NCI-H2081 treated with DMSO at 0.1 percent for 48 hours (cell line): ENCODE measurements at places on chromosomes 6 and 20.

DNA sequence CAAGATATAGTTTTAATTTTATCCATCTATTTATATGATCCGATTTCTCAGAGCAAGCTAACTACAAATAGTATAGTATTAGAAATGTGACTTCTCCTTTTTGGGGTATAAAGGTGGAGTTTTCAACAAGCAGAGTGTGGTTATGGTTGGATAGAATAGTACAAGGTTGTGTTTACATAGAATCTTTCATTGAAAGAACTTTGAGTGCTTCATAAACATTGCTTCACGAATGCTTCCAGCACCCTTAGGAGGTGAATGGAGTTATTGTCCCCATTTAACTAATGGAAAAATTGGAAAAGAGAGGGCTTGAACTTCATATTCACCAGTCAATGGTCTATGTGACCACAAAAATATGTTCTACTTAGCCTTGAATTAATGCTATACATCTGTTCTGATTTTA, 134.1 kb upstream of the CITED2 start:
- DNase-seq, result no peak

GRCh38 chr20:38844963-38845362, 39.5 kb downstream of the PPP1R16B start:
- no peak for DNase-seq

DNA sequence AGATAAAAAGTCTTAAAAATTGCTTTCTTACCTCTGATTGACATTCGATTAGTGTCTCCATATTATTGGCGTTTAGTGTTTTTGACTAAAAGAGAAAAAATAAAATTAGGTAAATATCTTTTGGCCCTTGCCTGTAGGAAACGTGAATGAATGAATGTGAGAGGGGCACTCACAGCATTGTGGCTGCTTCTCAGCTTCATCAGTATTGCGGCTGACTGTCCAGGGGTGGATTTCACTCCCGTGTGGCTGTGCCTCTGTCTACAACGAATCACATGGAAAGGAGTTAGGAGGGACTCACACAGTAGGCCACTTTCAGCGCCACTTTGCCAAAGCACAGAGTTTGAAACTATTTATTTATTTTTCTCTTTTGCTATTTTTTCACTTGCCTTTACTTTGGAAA, 844 bp downstream of the TAGAP start:
- DNase-seq, result no peak

DNA sequence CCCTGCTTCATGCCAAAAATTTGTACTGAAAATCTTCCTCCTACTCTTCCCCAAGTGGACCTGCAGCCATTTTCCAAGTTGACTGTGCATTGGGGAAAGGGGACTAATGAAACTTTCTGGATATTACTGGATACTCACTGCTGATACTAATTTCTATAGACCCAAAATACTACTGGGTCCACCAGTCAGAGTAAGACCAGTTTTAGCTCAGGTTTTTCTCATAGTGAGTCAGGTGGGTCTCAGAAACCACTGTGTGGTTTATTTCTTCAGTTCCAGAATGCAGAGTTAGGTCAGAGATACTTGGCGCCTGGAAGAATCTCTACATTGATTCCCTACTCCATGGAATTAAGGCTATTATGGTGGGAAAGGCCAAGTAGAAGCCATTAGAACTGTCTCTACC, 274.8 kb upstream of the SYNCRIP start:
- DNase-seq, result no peak

DNA sequence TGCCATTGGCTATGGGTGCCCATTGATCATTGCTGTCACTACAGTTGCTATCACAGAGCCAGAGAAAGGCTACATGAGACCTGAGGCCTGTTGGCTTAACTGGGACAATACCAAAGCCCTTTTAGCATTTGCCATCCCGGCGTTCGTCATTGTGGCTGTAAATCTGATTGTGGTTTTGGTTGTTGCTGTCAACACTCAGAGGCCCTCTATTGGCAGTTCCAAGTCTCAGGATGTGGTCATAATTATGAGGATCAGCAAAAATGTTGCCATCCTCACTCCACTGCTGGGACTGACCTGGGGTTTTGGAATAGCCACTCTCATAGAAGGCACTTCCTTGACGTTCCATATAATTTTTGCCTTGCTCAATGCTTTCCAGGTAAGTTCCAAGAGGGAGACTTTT, 16.4 kb downstream of the ADGRF4 start:
- DNase-seq, result no peak

GRCh38 chr6:71510057-71510713, 221.6 kb downstream of the OGFRL1 start:
- no peak for DNase-seq

GRCh38 chr20:63538204-63539091, 1.3 kb upstream of the PTK6 start:
- DNase-seq, result peak; percentile 22

- no peak for DNase-seq
These were observed 58.9 kb upstream of the STX16 start for GRCh38 chr20:58592076-58592695.

DNA sequence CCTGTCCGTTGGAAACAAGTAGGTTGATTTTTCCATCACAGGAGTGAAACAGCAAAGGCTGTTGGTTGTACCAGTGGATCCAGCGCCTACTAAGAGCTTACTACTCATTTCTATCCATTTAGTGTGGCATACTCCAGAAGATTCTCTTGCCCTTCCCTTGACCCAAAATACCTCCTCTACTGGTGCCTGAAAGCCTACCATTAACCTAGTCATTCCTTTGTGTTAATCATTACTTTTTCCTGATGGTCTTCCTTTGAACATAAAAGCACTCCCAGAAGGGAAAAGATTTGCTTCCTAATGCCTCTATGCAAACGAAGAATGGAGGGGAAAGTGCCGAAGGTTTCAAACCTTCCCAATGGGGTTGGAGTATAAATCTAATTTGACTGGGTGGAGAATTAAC, 123.3 kb downstream of the QRSL1 start:
- no peak for DNase-seq

GRCh38 chr6:147554281-147554680, 45.8 kb downstream of the SAMD5 start:
- no peak for DNase-seq

GRCh38 chr20:62812181-62812906, 4.5 kb upstream of the COL9A3 start:
- no peak for DNase-seq

DNA sequence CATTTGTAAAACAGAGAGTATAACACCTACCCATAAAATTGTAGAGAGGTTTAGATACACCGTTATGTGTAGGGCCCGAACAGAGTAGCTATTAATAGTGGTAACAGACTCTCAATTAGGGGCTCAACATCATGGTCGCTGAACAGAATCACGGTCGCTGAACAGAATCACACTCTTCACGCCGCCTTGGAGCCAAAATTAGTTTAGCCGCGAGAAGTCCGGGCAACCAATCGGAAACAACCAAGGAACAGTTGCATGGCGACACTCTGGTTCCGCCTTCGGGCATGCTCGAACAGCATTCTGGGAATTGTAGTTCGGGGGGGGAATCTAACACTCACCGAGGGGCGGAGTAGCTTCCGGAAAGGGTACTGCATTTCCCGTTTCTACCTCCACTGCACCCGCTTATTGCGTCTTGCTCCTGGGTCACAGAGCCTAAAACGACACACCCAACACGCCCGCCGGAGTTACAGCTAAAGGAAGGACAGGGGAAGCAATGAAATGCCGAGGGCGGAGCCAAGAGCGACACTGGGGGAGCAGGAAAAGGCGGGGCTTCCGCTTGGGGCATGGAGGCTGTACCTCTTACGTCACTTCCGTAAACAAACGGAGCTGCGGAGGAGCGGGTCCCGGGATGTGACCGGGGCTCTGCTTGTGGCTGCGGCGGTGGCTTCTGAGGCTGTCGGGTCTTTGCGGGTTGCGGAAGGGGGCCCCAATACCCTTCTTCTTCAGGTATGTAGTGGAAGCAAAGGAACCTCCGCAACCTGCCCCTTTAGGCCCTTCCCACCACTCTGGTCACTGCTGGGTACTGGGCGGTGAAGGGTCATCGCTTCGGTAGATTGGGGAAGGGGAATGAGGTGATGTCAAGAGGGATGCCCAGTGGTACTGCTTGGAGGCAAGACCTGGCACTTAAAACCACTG, at the start of gene CCDC28A:
Gene CCDC28A, plus strand, starts transcription at position 593 of the 915 bp plus-strand sequence. CDS start 2,352 bp downstream, outside the sequence.
- DNase-seq, result peak; percentile 81

DNA sequence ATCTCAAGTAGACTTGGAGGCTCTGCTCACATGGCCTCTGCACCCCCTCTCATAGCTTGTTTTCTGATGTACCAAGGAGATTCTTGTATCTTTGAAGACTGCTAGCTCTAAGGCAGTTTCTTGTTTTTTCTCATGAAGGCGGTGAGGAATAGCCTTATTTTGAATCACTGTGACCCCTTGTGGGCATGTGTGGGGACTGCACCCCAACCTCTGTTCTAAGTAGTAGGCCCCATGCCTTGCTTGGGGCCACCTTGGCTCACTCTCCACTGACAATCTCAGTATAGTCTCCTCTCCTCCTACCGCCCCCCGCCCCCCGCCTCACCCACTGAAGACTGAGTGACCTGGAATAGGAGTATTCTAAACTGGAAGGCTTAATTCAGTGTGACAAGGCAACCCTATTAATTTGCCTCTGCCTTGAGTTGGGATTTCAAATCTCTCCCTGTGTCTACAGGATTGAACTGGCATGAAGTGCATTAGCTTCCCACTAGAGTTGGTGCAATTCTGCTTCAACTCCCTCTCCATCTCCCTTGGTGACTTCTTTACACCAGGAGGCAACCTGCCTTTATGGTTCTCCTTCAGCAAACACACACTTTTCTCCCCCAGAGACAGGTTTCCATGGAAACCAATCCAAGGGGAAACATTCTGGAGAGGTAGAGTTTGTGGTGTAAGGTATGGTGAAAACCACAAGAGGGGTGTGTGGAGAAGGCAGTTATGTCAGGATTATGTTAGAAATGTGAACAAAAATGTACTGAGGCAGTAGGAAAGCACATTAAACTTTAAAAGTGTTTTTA, 75.4 kb upstream of the ECI2 start:
- no peak for DNase-seq

DNA sequence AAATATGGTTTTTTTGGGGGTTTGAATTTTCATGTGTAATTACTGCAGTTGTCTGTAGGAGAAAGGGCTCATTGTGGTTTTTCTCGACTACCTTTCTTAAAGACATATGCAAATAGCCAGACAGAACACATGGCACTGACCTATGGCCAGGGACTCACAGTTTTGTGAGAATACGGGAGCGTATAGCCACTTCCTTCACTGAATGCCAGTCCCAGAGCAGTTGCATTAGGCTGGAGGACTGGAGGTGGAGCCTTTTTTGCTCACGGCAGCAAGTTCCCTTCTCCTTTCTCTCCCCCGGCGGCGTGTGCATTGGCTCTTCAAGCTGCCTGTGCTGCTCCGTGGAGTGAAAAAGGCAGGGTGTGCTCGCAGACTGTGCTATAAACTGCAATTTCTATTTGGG, 114.9 kb downstream of the AKAP7 start:
- no peak for DNase-seq

- DNase-seq, result no peak
These were observed 57.5 kb downstream of the SOBP start for GRCh38 chr6:107547451-107547840.
